ENCODE measurements at places on chromosomes 6 and 20. TPM values are rescaled to one million over a fixed set of nuclear protein-coding genes. Genes with fewer than 3 reads are reported as not detected.

Gene NNAT
- total RNA-seq, result 0.81 TPM

- DNase-seq, result no peak
- peak overlapping the region; percentile 94 for H3K4me3 ChIP-seq
- peaks cover 70% of the 10 kb centered on the region for H3K4me1 ChIP-seq
- H3K27ac ChIP-seq, result peak overlapping the region; percentile 99
Measured at GRCh38 chr20:57711311-57711712, 1.5 kb upstream of the PMEPA1 start.

Gene ADAM33
- total RNA-seq, result 113 TPM

- peaks cover 43% of the 10 kb centered on the region for H3K4me1 ChIP-seq
- no peaks in the 10 kb centered on the region for H3K27me3 ChIP-seq
- DNase-seq, result no peak
- peak overlapping the region; percentile 61 for H3K4me3 ChIP-seq
- H3K27ac ChIP-seq, result peak overlapping the region; percentile 60
Measured at GRCh38 chr6:151805286-151805840, 2.1 kb upstream of the ESR1 start.

Gene ENTPD6
- total RNA-seq, result 82.0 TPM

GRCh38 chr6:104017410-104018381 is 842.0 kb downstream of the HACE1 start:
- no peak for DNase-seq
- H3K36me3 ChIP-seq, result no peaks in the 10 kb centered on the region
- H3K4me1 ChIP-seq, result no peaks in the 10 kb centered on the region

DNA sequence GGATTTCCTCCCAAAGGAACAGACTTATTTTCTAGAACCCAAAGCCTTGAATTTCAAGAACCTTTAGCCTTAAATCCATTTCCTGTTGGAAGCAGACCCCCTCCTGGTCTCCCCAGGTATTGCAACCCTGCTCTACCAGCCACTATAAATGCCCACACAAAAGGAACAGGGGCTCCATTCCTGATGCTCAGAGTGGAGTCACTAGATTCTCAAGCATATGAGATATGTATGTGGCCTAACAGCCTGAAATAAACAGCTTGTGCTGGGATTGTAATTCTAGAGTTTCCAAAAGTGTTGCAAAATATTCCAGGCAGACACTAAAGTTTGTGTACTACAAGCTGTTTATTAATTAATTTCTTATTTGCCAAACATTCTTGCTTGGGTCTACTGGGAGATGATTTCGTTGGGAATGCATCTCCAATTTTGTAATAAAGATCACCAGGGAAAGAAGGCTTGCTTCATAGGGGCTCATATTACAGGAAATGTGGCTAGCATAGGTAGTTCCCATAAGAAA is 44.8 kb downstream of the RIPOR3 start:
- H3K36me3 ChIP-seq, result no peaks in the 10 kb centered on the region
- no peak overlapping the region for H3K27ac ChIP-seq
- no peak overlapping the region for H3K4me3 ChIP-seq
- H3K27me3 ChIP-seq, result no peaks in the 10 kb centered on the region

DNA sequence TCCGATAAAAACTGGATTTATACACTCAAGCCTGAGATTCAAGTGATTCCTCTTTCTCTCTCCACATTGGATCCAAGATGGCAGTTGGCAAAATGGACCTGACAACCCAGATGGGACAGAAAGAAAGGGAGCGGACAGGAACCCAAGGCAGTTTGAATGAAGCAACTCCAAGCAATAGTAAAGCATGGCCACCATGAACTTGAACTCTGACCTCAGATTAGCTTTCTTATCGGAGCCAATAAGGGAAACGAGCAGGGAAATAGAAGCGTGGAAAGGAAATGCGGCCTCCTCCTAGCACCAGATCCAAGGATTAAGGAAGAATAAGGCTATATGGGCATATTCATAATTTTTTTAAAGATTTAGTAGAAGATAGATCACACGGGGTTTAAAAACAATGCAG is 213.4 kb upstream of the RIN2 start:
- no peak for DNase-seq
- H3K27ac ChIP-seq, result no peak overlapping the region
- H3K4me3 ChIP-seq, result no peak overlapping the region
- H3K36me3 ChIP-seq, result no peaks in the 10 kb centered on the region
- peaks cover 11% of the 10 kb centered on the region for H3K4me1 ChIP-seq

GRCh38 chr20:41234041-41234440 is 83.5 kb downstream of the ZHX3 start:
- H3K27me3 ChIP-seq, result no peaks in the 10 kb centered on the region
- DNase-seq, result no peak
- no peak overlapping the region for H3K4me3 ChIP-seq
- peaks cover 48% of the 10 kb centered on the region for H3K4me1 ChIP-seq

Gene PTCRA
- not detected for total RNA-seq

DNA sequence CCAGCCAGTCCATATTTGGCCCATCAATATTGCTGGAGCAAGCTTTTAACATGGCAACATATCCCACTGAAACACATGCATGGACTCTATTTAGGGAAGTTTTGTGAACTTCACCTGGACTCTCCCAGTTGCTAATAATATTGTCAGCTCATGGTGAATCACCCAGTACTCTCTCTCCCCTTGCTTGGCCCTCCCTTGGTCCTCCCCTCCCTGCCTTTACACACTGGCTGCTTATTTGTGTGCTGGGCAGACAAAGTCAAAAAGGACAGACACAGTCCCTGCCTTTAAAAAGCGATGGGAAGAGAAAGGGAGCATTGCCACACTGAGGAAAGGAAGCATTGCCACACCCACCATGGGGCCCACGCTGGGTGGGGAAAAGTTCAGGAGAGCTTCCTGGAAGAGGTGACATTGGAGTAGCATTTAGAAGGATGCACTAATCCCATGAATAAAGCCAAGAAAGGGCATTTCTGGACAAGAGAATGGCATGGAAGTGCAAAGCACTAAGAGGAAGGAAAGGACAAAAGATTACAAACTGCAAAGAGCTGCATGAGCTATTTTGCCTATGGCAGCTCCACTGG is 143.4 kb upstream of the EXOC2 start:
- no peak overlapping the region for H3K27ac ChIP-seq
- no peaks in the 10 kb centered on the region for H3K4me1 ChIP-seq
- H3K27me3 ChIP-seq, result no peaks in the 10 kb centered on the region
- no peaks in the 10 kb centered on the region for H3K36me3 ChIP-seq

Gene TREML1
- total RNA-seq, result 0.56 TPM

Measured in thoracic aorta (tissue), 2 donors.